Renal cortex interstitium (tissue), 15 donors: ENCODE measurements at places on chromosomes 5 and 9. TPM values are rescaled to one million over a fixed set of nuclear protein-coding genes. Genes with fewer than 3 reads are reported as not detected.

The MELK gene
- 24.9 TPM for polyA plus RNA-seq

The TOR4A gene
- polyA plus RNA-seq, result 6.3 TPM

The SPATA31A3 gene
- polyA plus RNA-seq, result not detected

The FAM153A gene
- 0.42 TPM for polyA plus RNA-seq

The GABRA1 gene
- not detected for polyA plus RNA-seq

The EXOSC3 gene
- polyA plus RNA-seq, result 45.2 TPM

The STPG3 gene
- 4.2 TPM for polyA plus RNA-seq

The PKD2L2 gene
- polyA plus RNA-seq, result 0.73 TPM

The ARSB gene
- polyA plus RNA-seq, result 20.8 TPM

The FGFR4 gene
- 79.7 TPM for polyA plus RNA-seq

The FCHO2 gene
- polyA plus RNA-seq, result 34.8 TPM

The IGFBPL1 gene
- 1.8 TPM for polyA plus RNA-seq

The IRX1 gene
- polyA plus RNA-seq, result 40.5 TPM

The SAXO1 gene
- polyA plus RNA-seq, result 0.09 TPM

The ADAMTS2 gene
- 9.9 TPM for polyA plus RNA-seq

The NR5A1 gene
- 0.06 TPM for polyA plus RNA-seq

The ISL1 gene
- not detected for polyA plus RNA-seq

The TERT gene
- polyA plus RNA-seq, result 0.56 TPM

The NMUR2 gene
- polyA plus RNA-seq, result 0.09 TPM

The TMEM141 gene
- polyA plus RNA-seq, result 53.5 TPM

The SPINK7 gene
- polyA plus RNA-seq, result 0.19 TPM

The MRPL22 gene
- polyA plus RNA-seq, result 49.6 TPM

The NOXA1 gene
- 4.8 TPM for polyA plus RNA-seq

The TMEM174 gene
- polyA plus RNA-seq, result 17.2 TPM

The ARL14EPL gene
- not detected for polyA plus RNA-seq

The ADRA1B gene
- polyA plus RNA-seq, result 2.8 TPM

The HTR4 gene
- 0.11 TPM for polyA plus RNA-seq

The ABLIM3 gene
- polyA plus RNA-seq, result 1.3 TPM

The CREB3 gene
- 40.2 TPM for polyA plus RNA-seq

The SLCO4C1 gene
- 21.8 TPM for polyA plus RNA-seq

The CMYA5 gene
- 20.6 TPM for polyA plus RNA-seq

The FBN2 gene
- polyA plus RNA-seq, result 68.8 TPM

The IZUMO3 gene
- not detected for polyA plus RNA-seq

The PCDHB2 gene
- polyA plus RNA-seq, result 4.9 TPM

The SPINK4 gene
- not detected for polyA plus RNA-seq

The CRB2 gene
- 20.0 TPM for polyA plus RNA-seq

The EFNA5 gene
- 30.3 TPM for polyA plus RNA-seq

The TRIM14 gene
- 7.5 TPM for polyA plus RNA-seq

The HACD4 gene
- polyA plus RNA-seq, result 2.8 TPM

The ANKRD31 gene
- polyA plus RNA-seq, result 0.42 TPM

The FYB1 gene
- polyA plus RNA-seq, result 4.4 TPM

The TXNDC8 gene
- polyA plus RNA-seq, result not detected

The IFNA13 gene
- not detected for polyA plus RNA-seq

The TUSC1 gene
- polyA plus RNA-seq, result 16.6 TPM

The PRRX2 gene
- 1.3 TPM for polyA plus RNA-seq

The OTP gene
- not detected for polyA plus RNA-seq
